ENCODE measurements at places on chromosomes 5 and 9. TPM values are rescaled to one million over a fixed set of nuclear protein-coding genes. Genes with fewer than 3 reads are reported as not detected.

The DBH gene
- not detected for total RNA-seq

The PIP5K1B gene
- 71.9 TPM for total RNA-seq

The WHRN gene
- 0.80 TPM for total RNA-seq

The SLCO6A1 gene
- total RNA-seq, result not detected

Measured in left ventricle myocardium inferior (tissue), 1 donor.